ENCODE measurements at places on chromosomes 2 and 18.

GRCh38 chr2:173058673-173059072 is 17.0 kb upstream of the MAP3K20 start:
- DNase-seq, result no peak

DNA sequence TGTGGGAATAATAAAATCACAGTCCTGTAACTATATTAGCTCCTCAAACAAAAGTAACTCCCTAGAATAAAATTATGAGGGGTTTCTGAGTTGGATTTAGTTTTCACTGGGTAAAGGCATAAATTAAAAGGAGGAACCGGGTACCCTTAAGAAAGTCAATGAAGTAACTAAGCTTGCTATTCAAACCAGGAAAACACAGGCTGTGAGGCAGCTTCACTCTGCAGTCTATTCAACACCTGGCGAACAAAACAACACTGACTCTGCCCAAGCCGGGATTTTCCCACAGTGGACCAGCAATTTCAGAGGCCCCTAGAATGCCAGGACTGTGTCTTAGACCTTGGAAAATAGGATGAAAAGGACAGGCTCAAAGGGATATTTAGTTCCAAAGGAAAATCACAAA is 24.6 kb upstream of the CREB1 start:
- no peak for DNase-seq

- DNase-seq, result no peak
These were observed 3.2 kb downstream of the RPL37A start for GRCh38 chr2:216501854-216502253.

- DNase-seq, result no peak
These were observed 24.5 kb downstream of the MYO3B start for GRCh38 chr2:170202437-170202836.

DNA sequence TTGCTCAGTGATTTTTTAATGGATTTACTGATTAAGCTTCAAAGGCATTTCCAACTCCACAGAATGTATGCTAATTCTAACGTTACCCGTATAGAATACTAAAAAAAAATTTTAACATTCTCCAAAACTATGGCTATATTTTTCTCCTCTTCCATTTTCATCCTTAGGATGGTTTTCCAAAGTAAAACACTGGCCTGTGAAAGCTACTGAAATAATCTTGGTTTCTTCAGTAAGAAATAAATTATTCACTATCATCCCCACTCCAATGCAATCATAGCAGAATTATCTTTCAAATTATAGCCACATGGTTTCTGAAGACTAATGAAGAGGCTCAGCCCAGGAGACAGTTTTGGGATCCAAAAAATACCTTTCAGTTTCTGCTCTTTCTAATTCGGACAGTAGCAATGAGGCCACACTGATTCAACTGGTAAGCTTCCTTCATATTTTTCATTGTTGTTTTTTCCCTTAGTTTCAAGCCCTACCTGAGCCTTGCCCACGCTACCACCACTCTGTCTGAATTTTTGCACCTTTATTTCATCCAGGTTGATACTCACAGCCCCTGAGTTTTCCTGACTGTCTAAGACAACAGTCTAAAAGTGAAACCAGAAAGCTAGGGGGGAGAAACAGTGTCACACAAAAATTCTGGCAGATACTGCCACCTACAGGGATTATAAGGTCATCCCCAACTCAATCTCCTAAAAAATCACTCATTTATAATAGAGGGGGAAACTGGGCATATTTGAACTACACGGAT is 887.9 kb downstream of the NRXN1 start:
- DNase-seq, result peak; percentile 1
